ENCODE measurements at places on chromosomes 12 and 14.

GRCh38 chr14:75561013-75561432, 17.4 kb upstream of the FLVCR2 start:
- DNase-seq, result peak; percentile 68

DNA sequence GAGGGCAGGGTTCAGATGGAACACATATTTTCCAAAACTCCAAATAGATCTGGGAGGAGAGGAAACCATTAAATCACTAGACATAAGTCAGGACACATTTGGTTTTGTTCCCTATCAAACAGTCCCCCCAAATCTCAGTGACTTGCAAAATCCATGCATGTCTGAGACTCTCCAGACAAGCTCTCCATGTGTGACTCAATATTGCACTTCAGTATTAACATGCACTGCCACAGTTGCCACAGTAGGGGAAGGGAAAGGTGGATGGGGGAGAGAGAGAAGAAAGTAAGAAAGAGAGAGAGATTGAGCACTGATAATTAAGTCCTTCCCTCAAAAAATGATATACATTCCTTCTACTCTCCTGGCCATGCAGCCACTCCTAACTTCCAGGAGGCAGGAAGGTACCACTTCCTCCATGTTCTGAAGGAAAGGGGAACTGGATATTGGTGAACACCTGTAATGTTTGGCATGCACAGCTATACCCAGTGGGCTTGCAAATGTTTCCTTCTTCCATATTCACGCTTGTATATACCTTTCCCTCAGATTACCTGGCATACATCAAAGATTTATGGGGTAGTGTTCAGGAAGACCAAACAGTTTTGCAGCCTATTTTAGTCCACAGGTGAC, 310.0 kb downstream of the ZFP36L1 start:
- no peak for DNase-seq

- DNase-seq, result no peak
Observed at GRCh38 chr14:49659526-49660455, 24.7 kb upstream of the DNAAF2 start.

DNA sequence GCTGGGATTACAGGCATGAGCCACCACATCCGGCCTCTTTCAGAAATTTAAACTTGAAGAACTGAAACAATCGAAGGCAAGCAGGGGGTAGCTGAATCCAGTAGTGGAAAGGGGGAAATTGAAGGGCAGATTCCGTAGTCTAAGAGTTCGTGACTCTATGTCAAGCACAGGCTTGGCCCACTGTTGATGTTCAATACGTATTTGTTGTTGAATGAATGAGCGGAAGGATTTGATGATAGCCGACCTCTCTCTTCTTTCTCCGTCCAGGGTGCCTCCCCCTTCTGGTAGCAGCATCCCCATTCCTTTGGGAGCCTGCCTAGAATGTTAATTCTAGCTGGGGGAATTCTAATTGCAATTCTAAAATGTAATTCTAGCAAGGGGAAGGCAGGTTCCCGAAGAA, 59.8 kb upstream of the MED13L start:
- no peak for DNase-seq

DNA sequence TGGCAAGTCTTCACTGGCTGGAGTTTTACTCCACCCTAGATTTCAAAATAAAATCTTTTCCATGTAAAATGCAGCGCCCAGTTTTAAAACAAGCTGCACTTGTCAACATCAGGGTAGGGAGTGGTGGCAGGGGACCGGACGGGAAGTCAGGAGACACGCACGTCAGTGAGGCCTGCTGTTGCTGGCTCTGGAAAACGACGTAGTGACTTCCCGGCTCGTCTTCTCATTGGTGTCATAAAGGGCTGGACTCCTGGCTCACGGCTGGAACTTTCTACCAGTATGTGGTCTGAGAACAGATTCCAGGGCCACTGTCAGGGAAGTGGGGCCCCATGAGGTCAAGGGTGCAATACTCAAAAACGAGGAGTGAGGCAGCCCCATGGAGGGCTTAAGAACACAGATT, 64.2 kb upstream of the FOXN3 start:
- no peak for DNase-seq

GRCh38 chr12:66533767-66534166, 145.1 kb downstream of the GRIP1 start:
- DNase-seq, result no peak

DNA sequence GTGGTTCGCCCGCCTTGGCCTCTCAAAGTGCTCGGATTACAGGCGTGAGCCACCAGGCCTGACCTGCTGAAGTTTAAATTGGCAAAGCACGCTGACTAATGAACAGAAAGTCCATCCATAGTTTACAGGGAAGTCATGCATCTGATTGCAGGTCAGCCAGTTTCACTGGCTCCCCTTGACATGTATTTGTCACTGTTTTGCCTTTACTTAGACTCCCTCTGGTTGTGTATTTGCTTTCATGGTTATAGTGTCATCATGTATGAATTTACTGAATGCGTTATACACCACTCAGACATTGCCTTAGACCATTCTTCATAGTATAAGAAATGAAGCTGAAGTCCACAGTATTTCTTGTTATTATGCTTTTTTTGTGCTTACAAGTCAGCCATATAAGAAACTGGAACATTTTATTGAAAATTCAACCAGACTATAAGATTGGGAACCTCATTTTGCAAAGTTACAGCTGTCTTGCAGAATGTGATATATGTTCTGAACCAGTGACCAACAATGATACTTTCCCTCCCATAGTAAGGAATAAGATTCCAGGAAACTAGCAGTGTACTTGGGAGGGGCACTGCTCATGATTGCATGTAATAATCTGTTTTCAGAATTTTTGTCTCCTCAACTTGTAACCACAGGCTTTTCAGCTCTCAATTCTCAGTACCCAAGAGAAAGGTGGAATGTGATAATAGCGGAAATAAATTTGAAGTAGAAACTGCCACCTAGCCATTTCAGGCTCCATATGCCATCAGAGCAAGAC, 51.9 kb upstream of the ATF7IP start:
- no peak for DNase-seq

Measured in right renal cortex interstitium (tissue), 3 donors.